C1 segment of cervical spinal cord (tissue), 14 donors: ENCODE measurements at places on chromosomes 6 and 20.

- no peak for DNase-seq
These were observed 152.0 kb downstream of the ANKRD60 start for GRCh38 chr20:58076405-58076804.

- DNase-seq = no peak
These were observed 491.4 kb upstream of the POU3F2 start for GRCh38 chr6:98343004-98343403.

DNA sequence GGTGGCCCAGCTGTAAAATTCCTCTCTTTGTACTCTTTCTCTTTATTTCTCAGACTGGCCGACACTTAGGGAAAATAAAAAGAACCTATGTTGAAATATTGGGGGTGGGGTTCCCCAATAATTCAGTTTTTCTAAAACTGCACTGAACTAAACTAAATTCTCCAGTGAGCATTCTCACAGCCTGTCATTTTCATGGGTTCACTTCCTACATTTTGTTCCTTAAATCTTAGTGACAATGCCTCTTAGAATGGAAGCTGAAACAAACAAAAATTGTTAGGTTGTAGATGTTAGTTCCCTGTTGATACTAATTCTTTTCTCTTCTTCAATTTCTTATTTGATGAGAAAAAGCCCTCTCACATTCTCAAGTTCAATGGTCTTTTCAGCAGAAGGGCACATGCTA lies 35.8 kb upstream of the IFNGR1 start:
- DNase-seq = no peak

GRCh38 chr6:162387718-162388382 lies 339.7 kb downstream of the PRKN start:
- DNase-seq = no peak

- DNase-seq = no peak
These were observed 70.8 kb downstream of the CCDC170 start for GRCh38 chr6:151564654-151565053.

DNA sequence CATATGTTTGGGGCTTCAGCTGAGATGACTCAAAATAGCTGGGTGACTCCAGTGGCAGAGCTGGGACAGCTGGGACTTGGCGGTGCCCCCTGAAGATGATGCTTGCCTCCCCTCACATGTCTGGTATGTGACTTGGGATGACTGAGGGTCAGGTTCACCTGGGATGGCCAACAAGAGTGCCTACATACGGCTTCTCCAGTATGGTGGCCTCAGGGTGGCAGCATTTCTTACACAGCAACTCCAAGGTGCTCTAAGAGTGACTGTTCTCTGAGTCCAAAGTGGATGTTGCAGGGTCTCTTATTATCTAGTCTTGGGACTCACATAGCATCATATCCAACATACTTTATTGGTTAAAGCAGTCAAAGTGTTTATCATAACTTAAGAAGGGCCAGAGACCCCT lies 87.8 kb upstream of the CENPW start:
- DNase-seq = no peak

GRCh38 chr6:130200020-130200419 lies 22.7 kb downstream of the SAMD3 start:
- DNase-seq = no peak

DNA sequence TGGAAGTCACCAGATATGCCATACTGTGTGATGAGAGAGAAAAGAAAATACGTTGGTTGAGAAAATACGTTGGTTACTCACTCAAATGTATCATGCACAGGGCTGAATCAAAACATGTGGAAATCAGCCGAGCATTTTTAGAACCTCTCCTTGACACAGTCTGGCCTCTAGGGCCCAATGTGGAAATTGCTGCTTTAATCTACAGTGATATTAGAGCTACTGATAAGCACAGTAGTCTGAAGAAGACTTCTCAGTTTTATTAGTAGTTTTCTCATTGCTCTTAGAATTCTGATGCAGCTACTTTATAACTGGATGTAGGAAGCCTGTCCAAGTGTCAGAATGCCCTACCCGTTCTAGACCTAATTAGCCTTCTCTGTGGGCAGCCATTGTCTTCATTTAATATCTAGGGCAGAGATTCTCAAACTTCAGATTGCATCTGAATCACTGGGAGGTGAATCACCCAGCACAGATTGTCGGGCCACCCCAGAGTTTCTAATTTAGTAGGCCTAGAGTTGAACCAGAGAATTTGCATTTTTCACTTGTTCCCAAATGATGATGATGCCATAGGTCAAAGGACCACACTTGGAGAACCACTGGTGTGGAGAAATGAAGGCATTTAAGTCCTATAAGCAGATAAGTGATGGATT lies 229.1 kb downstream of the PLCB1 start:
- peak; percentile 42 for DNase-seq

DNA sequence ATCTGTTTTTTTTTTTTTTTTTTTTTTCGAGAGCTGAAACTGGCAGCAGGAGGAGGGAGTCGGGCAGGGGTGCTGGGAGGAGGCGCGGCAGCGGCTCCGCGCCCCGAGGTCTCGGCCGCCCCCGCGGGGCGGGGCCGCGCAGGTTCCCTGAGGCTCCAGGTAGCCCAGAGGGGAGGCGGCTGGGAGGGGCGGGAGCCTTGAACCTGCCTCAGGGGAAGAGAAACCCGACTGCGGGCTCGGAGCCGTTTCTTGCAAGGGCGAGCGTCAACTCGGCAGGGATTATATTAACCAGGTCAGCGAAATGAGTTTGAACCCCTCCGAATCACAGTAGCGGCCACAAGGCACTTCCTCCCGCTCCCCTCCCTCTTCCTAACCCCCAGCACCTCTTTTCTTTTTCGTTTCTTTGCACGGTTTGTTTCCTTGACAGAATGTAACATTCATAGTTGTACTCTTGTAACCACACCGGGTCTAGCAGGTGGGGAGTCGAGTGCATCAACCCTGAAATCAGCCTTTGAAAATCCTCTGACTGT lies 2.0 kb downstream of the MYB start:
- DNase-seq = no peak

DNA sequence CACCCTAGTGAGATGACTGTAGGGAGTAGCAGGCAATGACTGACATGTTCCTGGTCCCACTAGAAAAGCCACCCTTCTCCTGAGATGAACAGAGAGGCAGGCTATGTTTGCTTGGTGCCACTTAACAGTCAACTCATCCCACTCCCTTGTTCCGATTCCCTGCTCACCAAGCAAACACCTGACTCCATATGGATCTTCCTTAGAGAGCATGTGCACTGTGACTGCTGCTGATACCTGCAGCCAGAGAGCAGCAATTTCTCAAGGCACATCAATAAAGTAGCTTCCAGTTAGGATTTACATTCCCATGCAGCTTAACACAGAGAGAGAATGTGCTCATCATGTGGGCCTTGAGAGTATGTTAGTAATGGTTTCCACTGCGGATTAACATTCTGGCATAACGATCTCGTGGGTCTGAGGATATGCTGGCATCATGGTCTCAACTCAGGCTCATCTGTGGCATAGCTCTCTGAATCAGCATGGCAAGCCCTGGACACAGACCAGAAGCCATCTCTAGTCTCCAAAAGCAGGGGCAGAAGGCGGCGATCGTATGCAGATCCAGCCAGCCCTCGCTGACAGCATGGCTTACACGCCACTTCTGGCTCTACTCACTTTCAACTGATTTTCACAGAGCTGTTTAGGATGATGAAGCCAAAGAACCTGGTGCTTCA lies 43.9 kb downstream of the ATXN1 start:
- DNase-seq = no peak

GRCh38 chr6:41583565-41583964 lies 37.4 kb downstream of the FOXP4 start:
- DNase-seq = no peak

GRCh38 chr6:136401749-136402148 lies 112.1 kb upstream of the BCLAF1 start:
- DNase-seq = no peak

DNA sequence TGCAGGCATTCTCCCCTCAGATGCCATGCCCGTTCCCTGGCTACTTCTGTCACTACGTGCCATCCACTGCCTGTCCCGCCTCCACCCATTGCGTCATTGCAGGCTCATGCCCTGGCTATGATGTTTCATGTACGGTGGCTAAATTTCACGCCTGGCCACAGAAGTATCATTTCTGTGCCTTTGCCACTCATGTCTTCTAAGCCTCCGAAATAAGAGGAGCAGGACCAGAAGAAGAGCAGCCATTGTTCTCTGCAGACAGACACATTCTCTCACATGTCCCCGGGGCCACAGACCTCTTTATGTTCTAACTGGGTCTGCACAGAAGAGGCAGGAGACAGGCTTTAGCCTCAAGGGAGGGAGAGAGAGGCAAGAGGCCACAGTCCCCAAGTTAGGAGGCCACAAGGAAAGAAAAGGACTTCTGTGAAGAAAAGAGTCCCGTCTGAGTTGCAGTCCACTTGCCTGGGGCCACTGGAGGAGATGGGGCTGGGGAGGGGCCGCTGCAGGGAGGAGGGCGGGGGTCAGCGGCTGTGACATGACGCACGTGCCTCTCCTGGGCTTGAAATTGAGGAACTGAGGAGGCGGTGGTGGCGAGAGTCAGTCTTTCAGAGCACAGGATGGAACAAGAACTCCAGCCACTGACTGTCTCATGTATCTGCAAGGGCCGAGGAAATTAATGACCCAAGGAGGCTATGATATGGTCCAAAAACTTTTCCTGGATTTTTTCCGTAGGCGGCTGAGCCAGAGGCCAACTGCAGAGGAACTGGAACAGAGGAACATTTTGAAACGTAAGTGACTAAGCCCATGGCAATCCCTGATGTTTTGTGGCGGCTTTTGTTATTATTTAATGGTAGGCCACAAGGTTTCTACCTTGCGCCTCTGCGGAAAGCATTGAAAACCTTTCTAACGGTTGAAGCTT lies 55.9 kb downstream of the TBC1D7 start:
- DNase-seq = no peak

DNA sequence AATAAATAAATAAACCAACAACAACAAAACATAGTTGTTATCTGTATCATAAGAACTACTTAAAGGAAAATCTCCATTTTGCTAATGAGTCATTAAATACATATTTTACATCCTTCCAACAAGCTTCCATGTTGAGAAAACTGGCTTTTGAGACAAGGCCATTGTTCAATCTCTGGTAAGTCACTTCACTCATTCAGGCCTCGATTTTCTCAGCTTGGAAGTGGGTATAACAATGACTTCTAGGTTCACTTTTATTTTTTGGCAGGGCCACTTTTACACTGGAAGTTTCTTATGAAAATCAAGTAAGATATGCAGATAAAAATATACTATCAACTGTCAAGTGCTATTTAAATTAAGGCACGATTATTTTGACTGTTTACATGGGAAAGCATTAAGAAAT lies 30.0 kb downstream of the WRNIP1 start:
- DNase-seq = no peak

GRCh38 chr6:93136111-93136510 lies 283.2 kb downstream of the EPHA7 start:
- no peak for DNase-seq

GRCh38 chr6:35425284-35425683 lies 26.9 kb upstream of the FANCE start:
- no peak for DNase-seq

DNA sequence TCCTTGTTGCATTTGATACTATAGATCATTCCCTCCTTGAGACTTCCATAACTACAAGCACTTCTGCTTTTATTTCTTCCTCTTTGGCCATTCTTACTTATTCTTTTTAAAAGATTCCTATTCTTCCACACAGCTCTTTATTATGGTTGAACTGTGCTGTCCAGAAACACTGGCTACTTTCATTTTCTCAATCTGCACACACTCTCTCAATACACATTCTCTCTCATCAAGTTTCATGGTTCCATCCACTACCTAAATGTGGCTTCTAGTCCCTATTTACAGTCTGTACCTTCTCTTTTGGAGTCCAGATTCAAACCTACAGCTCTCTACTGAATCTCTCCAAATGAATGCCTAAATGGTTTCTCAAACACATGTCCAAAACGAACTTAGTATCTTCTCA lies 214.3 kb upstream of the RSPO3 start:
- no peak for DNase-seq

DNA sequence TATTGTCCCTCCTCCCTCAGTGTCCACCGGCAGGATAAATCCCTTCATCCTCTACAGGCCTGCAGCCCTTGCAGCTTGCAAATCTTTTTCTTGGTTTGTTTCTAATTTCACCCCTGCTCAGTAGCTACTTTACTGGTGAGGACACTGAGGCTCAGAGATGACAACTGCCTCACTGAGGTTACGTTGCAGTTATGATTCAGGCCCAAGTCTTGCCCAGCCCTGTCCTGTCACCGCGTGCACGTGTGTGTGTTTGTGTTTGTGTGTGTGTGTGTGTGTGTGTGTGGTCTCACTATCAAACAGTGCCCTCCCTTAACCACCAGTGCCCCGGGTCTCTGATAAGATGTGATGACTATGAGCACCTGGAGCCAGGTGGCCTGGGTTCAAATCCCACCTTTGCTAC lies 21.1 kb downstream of the FAM110A start:
- DNase-seq = no peak

DNA sequence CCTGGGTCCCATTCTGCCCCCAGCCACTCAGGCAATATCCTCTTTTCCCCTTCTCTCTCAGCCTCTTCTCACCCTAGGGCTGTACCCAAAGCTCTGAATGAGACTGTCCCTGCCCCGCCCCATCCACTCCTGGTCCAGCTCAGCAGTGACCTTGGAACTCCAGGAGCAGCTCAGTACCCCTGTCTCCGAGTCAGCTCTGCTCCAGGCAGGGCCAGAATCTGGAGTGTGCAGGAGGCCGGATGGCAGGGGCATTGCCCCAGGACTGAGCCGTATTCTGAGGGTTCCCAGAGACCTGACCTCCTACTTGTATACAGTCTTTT lies 2.0 kb upstream of the RAET1G start:
- no peak for DNase-seq

DNA sequence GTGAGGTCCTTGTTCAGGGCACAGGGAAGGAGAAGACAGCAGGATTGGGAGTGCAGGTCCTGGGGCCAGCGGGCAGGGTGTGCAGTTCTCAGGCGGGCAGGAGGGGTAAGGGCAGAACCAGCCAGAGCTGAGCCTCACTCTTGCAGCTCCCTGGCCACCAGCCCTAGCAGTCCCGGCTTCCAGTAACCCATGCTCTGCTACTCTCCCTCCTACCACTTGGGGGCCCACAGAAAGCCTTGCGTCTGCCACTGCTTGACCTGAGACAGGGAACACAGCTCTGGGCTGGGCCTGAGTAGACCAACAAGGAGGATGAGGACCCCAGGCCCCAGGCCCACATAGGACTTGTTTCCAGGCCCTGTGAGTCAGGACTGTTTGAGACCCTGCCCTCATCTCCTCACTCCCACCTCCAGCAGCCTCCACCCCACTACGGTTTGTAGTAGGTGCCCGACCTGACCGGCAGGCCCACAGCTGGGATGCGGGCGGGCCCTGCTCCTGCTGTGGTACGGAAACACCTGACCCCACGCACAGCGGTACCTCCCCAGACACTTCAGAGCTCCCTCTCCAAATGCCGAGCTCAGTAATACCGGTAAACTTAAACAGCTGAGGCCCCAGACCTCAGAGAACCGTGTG lies 39.2 kb downstream of the KCNK5 start:
- DNase-seq = peak; percentile 41

GRCh38 chr6:113959235-113959634 lies 11.7 kb downstream of the HDAC2 start:
- no peak for DNase-seq

- DNase-seq = no peak
These were observed 8.5 kb downstream of the SYNGAP1 start for GRCh38 chr6:33428224-33428965.

- no peak for DNase-seq
These were observed 143.0 kb upstream of the STXBP5 start for GRCh38 chr6:147061252-147061651.

GRCh38 chr20:40641202-40641601 lies 47.8 kb downstream of the MAFB start:
- DNase-seq = no peak

GRCh38 chr6:137928286-137928685 lies 61.2 kb downstream of the TNFAIP3 start:
- no peak for DNase-seq
